ENCODE measurements at places on chromosomes 6 and 20. TPM values are rescaled to one million over a fixed set of nuclear protein-coding genes. Genes with fewer than 3 reads are reported as not detected.

The BPIFA1 gene
- total RNA-seq = not detected

The SSTR4 gene
- not detected for total RNA-seq

The HLA-F gene
- 35.3 TPM for total RNA-seq

The SLC35D3 gene
- total RNA-seq = not detected

The PSORS1C1 gene
- total RNA-seq = 7.4 TPM

The GZF1 gene
- total RNA-seq = 8.5 TPM

The PGBD1 gene
- total RNA-seq = 6.0 TPM

The JAG1 gene
- 236 TPM for total RNA-seq

The KIF3B gene
- total RNA-seq = 23.2 TPM

The ERVFRD-1 gene
- total RNA-seq = not detected

The ULBP2 gene
- 8.3 TPM for total RNA-seq

The SLC22A7 gene
- total RNA-seq = not detected

The GSTA4 gene
- 15.0 TPM for total RNA-seq

The TBXT gene
- not detected for total RNA-seq

The F13A1 gene
- not detected for total RNA-seq

The ABHD16B gene
- not detected for total RNA-seq

The RBPJL gene
- total RNA-seq = not detected

The EBF4 gene
- 0.78 TPM for total RNA-seq

The STX11 gene
- total RNA-seq = 0.31 TPM

The PHF1 gene
- total RNA-seq = 21.3 TPM

The KCNK17 gene
- total RNA-seq = not detected

The NKX2-4 gene
- not detected for total RNA-seq

The WFDC10B gene
- not detected for total RNA-seq

The PLEKHG1 gene
- 2.5 TPM for total RNA-seq

The SAMD5 gene
- total RNA-seq = 2.6 TPM

The SLC17A1 gene
- total RNA-seq = not detected

The OPRM1 gene
- not detected for total RNA-seq

The CLPSL1 gene
- total RNA-seq = not detected

The SAYSD1 gene
- 8.5 TPM for total RNA-seq

The CNR1 gene
- not detected for total RNA-seq

The ANKRD66 gene
- not detected for total RNA-seq

The RIPPLY2 gene
- total RNA-seq = 1.8 TPM

The AGER gene
- 3.2 TPM for total RNA-seq

The CPNE1 gene
- 163 TPM for total RNA-seq

The FAM209A gene
- total RNA-seq = not detected

The MEI4 gene
- total RNA-seq = not detected

The LAMP5 gene
- not detected for total RNA-seq

The MBOAT1 gene
- total RNA-seq = 11.2 TPM

The SEC63 gene
- 34.2 TPM for total RNA-seq

Data from foreskin keratinocyte (primary cell).